ENCODE measurements at places on chromosomes 1 and 21.
A peak's percentile ranks its signal among the peaks of the same experiment; 100 is the strongest.

GRCh38 chr21:40595806-40596205 lies 251.2 kb downstream of the DSCAM start:
- no peak for DNase-seq

DNA sequence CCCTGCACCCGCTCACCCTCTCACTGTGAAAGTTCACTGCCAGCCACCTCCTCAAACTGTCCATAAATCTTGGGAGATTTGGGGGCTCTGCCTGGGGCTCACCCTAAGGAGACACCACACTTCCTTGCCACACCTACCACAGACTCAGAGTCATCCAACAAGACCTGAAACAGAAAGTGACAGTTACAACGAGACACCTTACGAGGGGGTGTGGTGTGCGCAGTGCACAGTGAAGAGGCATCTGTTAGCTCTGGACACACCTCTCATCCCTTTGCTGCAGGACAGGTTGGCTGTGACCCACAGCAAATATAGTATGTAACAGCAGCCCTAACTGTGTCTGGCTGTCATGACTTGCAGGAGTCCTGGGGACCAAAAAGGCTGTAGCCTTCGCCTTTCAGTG lies 190.2 kb downstream of the NR5A2 start:
- no peak for DNase-seq

DNA sequence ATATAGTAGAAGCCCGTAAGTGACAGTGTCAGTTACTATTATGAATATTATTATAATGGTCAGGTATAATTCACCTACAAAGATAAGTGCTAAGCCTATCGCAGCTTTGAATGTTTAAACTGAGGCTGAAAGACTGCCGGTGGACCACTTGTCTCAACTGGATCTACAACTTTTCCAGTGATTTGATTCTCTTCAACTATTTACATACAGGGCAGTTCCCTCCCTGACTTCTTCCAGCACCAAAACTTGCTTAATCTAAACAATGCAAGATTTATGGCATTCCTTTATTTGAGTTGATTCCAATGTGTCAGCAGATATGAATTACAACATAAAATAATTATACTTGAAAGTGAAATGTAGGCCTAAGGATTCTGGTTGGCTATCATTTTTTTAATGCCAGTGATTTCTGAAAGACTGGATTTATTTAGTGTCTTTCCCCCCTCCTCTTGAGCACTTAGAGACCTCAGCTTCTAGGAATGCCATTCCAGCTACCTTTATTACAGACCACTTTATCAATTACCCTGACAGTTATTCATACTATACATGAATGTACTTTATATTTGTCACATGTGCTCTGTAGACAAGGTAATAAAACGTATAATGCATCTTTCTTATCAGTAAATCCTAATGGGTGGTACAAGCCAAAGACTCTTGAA lies 153.3 kb upstream of the C8B start:
- DNase-seq: no peak

DNA sequence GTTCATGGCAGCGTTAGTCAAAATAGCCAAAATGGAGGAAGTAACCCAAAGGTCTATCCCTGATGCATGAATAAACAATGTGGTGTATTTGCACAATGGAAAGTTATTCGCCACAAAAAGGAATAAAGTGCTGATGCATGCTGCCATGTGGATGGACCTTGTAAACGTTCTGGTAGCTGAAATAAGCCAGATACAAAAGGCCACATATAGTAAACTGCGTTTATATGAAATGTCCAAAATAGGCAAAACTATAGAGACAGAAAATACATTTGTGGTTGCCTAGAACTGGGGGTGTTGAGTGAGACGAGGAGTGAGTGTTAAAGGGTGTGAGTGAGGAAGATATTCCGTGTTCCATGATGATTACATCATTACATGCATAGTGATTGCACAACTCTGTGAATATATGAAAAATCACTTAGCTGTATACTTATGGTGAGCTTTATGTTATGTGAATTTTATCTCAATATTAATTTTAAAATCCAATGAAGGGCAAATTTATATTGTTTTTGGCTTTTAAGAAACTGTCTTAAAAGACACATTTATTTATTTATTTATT lies 321.3 kb downstream of the KIF26B start:
- DNase-seq: no peak

DNA sequence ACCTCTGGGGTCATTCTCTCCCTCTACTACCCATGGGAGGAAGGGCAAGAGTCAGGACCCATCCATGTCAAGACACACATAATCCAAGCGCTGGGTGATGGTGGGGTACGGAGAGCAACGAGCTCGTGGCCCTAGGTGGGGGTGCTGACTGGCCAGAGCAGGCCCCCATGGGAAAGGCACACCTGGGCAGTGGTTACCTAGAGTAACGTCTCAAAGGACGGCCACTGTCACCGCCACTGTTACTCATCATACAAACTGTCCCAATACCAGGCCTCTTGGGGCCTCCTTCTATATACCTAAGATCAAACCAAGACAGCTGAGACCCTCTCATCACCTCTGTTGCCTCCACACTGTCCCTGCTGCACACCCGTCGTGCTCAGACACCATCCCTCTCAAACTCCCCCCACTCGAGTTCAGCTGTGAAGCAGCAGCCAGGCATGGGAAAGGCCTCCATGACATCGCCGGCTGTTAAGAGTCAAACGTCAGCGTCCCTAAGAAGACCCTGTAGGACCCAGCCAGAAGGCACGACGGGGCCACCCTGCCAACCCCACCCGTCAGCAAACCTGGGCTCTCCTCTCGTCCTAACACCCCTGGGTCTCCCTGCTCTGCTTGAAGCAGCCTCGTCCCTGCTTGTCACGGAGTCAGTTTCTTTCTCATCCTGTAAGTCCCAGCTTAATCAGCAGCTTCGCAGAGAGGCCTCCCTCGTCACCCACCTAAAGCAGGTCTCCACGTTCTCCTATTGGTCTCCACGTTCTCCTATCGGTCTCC lies 15.3 kb downstream of the NPHP4 start:
- no peak for DNase-seq

DNA sequence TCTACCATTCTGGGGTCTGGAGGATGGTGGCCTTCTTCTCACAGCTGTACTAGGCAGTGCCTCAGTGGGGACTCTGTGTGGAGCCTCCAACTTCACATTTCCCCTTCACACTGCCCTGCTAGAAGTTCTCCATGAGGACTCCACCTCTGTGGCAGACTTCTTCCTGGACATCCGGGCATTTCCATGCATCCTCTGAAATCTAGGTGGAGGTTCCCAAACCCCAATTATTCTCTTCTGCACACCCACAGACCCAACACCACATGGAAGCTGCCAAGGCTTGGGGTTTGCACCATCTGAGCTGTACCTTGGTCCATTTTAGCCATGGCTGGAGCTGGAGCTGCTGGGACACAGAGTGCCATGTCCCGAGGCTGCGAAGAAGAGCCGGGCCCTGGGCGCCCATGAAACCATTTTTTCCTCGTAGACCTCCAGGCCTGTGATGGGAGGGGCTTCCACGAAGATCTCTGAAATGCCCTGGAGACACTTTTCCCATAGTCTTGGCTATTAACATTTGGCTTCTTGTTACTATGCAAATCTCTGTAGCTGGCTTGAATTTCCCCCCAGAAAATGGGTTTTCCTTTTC lies 170.5 kb downstream of the FOXD2 start:
- no peak for DNase-seq

DNA sequence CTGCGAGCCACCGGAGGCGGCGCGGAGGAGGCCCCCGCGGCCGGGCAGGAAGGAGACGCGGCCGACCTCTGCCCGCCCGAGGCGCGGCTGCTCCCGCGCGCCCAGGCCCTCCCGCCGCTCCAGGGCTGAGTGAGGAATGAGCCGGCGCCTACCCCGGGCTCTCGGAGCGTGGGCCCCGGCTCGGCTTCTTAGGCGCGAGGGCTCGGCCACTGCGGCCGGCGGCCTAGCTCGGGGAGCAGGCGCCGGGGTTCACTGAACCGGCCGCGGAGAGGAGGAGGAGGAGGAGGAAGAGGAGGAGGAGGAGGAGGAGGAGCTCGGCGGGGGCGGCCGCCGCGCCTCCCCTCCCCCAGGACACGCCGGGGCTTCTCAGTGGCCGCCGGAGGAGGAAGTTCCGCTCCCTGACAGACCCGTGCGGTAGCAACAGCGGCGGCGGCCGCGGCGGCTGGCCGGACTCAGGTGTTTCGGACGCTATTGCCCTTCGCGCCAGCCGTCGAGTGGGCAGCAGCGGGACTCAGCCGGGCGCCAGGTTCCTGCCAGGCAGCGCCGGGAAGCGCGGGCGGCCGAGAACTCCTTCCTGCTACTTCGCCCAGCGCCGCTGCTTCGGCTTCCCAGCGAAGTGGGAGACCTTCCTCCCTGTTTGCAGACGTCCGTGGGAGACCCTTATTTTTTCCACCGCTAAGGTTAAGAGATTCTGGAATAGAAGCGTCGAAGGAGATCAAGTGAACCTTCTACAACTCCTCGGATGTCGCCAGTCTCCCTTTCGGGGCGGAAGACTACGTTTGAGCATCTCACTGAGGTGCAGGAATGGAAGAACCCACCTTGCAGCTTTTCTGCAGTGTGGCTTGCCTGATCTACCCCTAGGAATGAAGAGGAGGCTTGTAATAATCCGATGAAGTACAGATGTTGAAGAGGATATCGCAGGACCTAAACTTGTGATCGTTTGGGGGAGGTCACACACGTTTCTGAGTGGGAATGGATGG lies at the start of gene MAN1A2:
TSS of gene MAN1A2 (plus strand) at position 404 of the 980 bp plus-strand sequence. CDS start 735 bp downstream, outside the sequence.
- DNase-seq: peak; percentile 44

GRCh38 chr1:76939817-76940216 lies 72.5 kb downstream of the ST6GALNAC5 start:
- DNase-seq: no peak

DNA sequence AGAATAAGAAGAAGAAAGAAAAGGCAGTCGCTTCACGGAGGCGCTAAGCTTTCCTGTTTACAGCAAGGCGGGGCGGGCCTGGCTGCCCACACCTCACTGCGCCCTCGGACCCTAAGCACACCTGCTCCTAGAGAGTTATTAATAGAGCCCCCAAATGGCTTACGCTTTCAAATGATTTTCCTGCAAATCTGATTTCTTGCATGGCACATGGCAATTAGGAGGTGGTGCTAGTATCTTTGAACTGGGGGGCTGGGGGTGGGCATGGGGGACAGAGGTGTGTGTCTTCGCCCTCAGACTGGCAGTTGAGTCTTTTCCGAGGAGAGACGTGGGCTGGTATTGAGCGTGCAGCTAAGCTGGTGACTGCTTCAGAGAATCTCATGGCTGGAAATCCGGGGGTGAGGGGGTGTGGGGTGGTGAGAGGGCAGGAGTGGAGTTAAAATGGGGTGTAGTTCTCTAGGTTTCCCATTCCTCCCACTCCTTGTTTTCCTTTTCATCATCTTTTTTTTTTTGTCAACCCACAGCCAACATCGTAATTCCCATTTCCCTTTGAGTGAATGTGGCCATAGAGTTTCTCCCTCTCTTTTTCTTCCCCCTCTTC lies 1.3 kb downstream of the S1PR1 start:
- DNase-seq: no peak

DNA sequence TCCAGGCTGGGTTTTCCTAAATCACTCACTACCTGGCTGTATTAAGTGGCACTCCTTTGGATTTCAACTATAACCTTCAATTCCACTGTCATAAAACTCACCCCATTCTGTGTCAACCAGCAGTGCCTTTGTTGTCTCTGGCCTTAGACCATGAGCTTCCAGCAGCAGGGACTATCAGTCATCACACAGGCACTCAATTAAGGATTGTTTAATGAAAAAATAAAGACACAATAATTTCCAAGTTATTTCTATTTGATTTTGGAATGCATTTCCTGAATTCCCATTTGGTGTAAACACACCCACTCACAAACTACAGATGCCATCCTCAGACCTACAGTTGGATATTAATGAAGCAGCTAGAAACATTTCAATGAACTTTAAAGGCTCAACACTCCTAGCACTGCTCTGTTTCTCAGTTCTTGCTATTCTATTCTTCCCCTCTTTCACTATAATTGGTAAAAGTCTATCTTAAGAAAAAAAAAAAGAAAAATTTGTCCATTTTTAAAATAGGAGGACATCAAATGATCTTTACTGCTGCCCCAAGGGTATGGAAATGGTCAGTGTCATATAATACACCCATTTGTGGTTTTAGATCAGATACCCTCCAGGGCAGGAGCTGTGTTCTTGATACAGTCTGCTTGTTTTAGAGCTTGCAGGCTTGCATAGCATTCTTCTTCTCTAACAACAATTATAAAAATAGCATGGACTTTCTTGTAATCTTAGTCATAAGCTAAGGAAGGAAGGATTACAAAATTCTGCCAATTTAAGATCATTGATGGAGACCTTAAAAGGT lies 156.4 kb downstream of the PTGER3 start:
- no peak for DNase-seq

DNA sequence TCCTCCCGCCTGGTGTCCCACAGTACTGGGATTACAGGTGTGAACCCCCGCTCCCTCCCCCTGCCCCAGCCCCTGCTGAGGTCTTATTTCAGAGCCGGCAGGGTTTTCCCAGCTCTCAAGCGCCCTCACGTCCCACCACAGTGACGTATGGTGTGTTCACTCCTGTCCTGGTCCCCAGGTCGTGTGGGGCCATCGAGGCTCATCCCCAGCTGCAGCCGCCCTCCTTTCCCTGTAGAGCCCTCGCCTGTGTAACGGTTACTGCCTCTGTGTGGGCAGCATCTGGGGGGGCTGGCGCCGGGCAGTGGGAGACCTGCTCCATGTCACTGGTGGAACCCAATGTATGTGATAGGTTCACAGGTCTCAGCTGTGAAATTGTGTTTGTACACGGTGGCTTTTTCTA lies 23.2 kb downstream of the SKI start:
- DNase-seq: no peak

DNA sequence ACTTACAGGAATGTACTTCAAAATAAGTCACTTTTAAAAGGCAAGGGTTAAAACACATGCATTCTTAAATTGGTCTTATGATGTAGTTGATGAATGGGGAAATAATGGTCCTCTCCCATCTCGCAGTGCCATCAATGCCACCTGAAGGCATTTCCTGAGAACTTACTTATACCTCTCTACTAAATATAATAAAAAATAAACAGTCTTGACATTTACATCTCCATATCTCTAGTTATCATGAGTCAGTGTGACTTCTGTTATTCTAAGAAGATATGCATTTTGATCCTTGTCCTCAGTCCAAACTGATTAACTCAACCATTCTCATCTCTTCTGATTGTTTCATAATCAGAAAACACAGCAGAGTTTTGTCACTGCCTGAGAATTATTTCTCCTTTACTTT lies 253.9 kb downstream of the USH2A start:
- DNase-seq: no peak

DNA sequence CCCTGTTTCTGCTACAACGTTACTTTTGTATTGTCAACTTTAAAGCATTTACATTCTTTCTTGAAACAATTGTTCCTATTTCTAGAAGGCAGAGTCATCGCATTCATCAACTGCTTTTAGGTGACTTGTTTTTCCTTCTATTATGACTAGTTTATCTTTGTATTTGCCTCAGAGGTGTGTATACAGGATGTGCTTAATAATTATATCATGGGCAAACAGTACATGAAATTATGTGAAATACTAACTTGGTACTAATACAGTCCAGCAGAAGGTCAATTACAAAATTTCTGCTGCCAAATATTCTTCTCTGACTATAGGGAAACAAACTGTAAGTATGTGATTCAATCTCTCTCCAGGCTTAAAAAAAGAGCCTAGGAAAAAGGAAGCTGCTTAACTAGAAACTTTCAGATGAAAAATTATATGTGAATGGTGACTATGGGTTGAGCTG lies 101.6 kb downstream of the C4BPA start:
- peak; percentile 74 for DNase-seq

- DNase-seq: no peak
Observed at GRCh38 chr1:153277852-153278251, 18.4 kb downstream of the LORICRIN start.

All from kidney capillary endothelial cell (primary cell).